WERI-Rb-1 (cell line): ENCODE measurements at places on chromosomes 4 and X.

DNA sequence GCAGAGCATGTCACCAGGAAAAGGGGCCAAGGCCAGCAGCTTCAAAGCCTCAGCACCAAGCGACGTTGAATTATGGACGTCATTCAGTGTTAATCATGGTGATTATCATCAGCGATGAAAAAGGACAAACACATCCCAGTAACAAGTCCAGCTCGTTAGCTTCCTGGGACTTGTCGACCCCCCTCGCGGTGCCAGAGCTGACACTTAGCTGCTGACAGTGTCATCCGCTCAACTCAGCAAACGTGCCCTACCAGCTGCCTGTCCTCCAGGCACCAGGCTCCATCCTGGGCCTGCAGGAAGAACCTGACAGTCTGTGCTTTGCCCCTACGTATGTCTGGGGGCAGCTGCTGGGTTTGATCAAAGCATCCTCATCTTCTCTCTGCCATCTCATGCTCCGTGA lies 137.0 kb upstream of the PSAPL1 start:
- no peak for DNase-seq

DNA sequence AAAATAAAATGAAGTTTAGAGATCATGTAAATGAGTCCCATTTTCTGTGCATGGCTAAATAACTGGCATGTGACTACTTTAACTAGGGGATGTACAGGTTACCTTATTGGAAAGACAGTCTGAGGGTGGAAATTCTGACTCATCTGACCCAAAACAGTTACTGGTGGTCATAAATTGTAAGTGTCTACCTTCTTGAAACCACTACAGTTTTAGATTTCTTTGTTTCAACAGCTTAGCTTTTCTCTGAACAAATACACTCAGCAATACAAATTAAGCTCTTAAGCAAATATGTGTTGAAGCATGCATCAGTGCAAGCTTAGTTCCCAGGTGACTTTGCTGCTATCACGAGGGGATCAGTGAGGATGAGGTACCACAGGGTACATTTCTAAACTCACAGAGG lies 60.7 kb upstream of the PGM2 start:
- DNase-seq = no peak

DNA sequence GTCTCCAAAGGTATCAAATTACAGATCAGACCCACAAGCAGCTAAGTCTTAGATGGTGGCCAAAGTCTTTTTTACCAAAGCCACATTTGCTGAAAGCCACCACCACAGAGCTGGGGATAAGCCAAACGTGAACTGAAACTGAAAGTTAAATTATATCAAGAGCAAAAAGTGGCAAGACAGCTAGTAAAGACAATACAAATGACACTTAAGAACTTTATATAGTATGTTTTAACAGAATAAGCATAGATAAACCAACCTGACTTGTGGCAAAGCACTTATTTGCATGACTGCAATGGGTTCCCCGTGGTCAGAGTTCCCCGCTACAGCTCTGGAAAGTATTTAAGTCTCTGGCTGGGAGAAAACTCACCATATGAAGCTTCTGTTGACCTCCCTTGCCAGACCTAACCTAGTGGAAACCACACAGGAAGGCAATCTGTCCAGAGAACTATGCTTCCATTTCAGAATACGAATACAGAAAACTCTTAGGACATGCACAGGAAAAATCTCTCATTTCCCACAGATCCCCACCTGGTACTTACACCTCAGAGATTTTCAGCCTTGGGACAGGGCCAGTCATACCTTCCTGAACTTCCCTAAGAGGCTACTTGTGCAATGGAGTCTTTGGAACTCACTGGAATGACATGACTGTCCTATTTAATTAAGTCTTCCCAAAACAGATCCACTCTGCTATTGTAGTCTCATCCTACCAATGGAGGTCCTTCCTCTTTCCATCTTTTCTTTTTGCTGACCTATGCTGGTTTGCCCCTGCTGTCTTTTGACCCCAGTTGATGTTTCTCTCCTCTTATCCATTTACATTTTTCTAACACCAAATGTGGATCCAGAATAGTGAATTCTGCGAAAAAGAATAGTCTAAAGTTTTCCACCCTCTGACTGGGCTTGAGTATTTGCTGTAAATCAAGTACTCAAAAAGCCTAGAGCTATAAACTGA lies 225.1 kb downstream of the NR3C2 start:
- no peak for DNase-seq

- no peak for DNase-seq
Observed at GRCh38 chr4:187332141-187332540, 608.5 kb upstream of the FAT1 start.

- DNase-seq = no peak
Observed at GRCh38 chrX:54180403-54180802, 2.7 kb downstream of the FAM120C start.

DNA sequence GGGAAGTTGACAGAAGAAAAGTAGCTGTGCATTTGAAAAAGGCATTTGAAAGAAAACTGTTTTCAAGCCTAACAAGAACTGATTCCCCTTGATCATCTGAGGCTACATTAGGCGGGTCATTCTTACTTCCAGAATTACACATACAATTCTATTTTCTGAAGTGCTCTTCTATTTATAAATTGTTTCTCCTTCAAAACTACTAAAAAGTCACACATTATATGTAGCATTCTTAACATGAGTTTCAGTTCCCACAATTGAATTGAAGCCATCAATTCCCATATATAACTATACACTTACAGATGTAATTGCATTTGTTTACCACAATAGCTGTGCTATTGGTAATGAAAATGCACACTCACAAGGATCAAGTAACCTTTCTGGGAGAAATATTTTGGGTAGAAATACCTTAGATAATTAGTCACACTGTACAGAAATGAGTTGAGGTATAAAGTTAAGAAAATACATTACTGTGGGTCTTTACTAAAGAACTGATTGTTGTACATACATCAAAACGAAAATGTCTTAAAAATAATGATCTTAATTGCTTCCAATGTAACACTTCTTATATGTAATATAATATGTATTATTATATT lies 1688.0 kb upstream of the AGA start:
- DNase-seq = no peak
